CD4-positive, alpha-beta T cell treated with Interferon gamma for 1 hour (primary cell): ENCODE measurements at places on chromosomes 6 and 20.

DNA sequence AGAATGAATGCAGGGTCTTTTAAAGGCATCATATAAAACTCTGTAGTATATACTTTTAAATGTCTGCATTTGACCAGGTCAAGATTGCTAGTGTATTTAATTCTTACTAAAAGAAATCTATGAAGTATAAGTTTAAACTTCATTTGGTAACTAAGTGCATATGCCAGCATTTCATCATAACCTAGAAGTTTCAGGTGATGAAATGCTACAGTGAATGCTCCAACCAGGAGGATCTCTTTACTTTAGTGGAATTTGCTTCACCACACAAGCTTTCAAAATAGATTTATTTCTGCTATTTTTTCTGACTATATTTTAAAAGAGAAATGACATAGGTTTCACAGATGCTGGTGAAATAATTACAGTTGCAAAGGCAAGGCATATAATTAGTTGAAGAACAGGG is 141.9 kb downstream of the HIVEP2 start:
- DNase-seq = no peak

DNA sequence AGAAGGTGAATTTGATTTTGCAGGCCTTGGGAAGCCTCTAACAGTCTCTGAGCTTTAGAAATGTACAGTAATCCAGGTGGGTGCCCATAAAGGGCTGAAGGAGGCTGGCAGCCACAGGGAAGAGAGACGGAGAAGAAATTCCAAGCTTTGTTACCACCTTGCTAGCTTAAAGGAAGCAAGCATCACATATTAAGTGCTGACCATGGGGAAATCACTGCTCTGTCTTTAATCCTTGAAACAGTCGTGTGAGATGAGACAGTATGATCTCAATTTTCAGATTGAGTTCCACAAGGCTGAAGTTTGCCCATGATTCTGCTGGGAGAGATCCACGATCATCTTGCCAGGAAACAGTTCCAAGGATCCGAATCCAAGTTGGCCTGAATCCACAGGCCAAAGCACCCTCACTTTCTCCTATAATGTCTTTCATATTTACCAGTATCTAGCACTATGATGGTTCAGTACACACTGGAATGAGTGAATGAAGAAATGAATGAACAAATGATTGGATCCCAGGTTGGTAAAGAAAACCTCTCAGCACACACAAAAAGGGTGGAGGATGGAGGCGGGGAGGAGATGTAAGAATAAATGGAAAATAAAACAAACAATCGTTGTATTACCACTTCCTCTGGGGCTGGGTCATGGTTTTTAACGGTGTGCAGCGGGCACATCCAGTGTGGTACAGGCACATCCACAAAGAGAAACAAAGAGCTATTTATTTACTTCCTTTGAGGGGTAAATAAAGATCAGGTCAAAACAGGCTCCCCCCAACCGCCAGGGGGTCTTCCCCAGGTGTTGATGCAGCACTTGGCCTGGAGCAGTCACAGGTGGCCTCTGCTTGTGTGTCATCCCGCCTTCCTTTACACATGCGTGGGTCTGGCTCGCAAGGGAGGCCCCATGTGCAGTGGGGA is 28.2 kb upstream of the TAF8 start:
- DNase-seq = peak; percentile 66

- peak; percentile 10 for DNase-seq
Measured at GRCh38 chr6:17600527-17601385, 654 bp downstream of the FAM8A1 start.

- no peak for DNase-seq
Measured at GRCh38 chr6:159220093-159220492, 50.9 kb downstream of the FNDC1 start.

GRCh38 chr20:32978009-32978335 is 26.3 kb downstream of the SUN5 start:
- DNase-seq = no peak

GRCh38 chr20:48286601-48287000 is 501.3 kb upstream of the SULF2 start:
- DNase-seq = no peak

DNA sequence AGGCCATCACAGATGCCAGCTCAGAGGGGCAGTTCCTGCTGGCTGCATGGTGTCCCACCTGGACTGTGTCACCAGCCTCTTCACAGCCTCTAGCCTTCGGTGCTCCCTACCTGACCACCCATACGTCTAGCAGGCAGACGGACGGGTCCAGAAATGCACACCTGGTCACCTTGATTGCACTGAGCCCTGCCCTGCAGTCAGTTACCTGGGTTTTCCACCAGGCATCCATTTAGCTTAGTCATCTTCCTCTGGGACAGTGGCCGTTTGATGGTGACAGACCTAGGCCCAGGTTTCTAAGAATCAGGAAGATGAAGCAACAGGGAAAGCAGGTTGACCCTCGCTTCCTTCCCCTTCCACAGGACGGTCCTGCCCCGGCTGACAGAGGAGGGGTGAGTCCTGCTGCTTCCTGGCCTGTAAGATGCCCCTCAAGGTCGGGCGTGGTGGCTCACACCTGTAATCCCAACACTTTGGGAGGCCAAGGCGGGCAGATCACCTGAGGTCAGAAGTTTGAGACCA is 9.8 kb upstream of the BPI start:
- no peak for DNase-seq

GRCh38 chr6:136440203-136440602 is 110.0 kb downstream of the MAP7 start:
- no peak for DNase-seq

DNA sequence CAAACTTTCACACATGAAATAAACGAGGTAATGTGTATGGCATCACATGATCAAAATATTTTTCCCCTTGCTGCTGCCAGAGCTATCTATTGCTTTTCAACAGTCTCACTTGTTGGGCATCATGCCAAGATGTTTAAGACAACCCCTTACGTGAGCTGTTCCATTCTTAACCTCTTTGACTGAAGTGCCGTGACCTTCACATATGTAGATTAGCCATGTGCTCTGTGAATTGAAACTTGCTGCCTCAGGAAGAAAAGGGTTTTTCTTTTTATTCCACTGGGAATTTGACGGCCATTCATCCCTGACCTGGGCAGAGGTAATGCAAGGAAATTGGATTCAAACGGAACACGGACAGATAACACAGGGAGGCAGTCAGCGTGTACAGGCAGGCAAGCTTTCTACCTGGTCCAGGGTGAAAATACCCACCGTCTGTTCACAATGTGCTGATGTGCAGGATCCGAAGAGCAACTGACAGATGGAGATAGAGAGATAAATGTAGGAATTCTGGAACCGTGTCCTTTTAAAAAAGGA is 14.2 kb downstream of the ARID1B start:
- no peak for DNase-seq

DNA sequence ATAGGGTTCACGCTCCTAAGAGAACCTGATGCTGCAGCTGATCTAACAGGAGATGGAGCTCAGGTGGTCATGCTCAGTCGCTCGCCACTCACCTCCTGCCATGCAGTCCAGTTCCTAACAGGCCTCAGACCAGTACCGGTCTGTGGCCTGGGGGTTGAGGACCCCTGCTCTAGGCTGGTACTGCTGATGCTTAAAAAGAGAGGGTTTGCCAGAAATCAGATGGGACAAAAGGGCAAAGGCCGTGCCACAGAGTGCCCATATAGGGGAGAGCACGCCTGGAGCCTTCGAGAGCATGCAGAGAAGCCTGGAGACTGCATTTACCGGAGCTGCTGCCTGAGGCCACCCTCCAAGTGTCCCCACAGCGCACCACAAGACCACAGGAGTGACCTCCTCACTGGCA is 75.5 kb downstream of the PTPN1 start:
- DNase-seq = no peak
